ENCODE measurements at places on chromosomes 7 and 10.

DNA sequence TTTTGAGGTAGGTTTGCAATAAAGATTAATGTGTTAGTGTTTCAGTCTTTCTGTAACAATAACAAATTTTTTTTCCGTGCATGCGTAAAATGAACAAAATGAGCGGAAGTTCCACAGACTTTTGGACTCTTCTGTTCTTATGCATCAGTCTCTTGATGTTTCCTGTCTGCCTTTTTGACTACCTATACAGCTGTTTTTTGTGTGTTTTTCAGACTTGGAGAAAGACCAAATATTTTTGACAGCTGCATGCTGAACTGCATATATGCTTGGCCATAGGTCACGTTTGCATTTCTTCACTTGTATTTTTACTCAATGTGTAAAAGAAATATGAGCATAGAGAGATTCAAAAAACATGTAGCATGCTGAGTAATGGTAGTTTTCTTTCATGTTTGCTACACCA lies 119.3 kb downstream of the BBS9 start:
- DNase-seq: no peak

GRCh38 chr7:125256446-125256845 lies 326.8 kb upstream of the POT1 start:
- no peak for DNase-seq

DNA sequence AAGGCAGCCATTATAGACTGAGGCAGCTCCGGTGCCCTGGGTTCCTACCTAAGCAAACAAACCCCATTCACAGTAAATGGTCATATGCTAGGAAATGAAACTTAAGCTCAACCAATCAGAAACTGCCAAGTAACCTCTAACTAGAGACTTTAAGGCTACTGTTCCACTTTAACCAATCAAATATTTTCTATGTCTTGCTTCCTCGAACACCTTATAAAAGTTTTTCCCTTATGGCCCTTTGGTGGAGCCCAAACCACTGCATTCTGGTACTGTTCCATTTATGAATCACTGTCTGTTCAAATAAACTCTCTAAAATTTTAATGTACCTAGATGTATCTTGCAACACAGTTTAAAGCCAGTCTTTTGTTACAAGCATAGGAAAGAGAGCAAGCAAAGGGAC lies 361.1 kb downstream of the HGF start:
- no peak for DNase-seq

DNA sequence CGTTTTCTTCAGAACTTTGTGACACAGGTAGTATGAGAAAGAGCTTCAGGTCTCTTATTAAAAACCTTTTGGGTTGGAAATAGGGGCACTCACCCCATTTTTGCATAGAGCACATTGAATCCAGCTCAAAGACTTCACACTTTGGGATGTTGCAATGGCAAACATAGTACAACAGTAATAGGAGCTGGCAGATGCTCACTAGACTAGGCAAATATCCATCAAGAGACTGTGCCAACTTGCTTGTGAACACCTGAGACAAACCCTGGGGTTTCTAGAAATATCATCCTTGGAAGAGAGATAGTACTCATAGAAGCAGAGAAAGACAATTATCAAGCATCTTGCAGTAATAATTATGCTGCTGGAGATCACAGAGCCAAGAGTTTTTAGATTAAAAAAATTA lies 280.0 kb downstream of the CACNA2D1 start:
- DNase-seq: no peak

- no peak for DNase-seq
These were observed 5.3 kb downstream of the PARD3 start for GRCh38 chr10:34809796-34810195.

DNA sequence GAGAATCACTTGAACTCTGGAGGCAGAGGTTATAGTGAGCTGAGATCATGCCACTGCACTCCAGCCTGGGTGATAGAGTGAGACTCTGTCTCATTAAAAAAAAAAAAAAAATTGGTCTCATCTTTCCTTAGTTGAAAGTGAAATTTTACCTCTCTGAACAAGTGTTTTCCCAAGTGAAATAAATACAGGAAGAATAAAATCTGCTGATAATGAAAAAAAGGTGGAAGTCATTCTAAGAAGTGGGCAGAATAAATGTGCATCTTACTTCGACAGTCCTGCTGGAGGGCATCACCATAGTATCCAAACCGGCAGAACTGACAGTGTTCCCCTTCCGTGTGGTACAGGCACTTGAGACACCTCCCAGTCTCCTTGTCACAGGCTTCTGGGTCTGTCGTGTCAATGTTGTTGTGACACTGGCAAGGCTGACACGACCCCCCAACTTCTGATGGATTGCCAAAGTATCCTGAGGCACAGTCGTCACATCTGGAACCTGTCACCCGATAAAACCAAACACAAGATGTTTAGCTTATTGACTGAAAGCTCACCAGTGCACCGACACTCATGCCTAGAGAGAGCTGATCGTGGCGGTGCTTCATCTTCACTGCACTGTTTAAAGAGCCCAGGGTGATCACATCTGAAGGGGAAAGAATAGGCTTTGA lies 49.6 kb downstream of the LAMB1 start:
- no peak for DNase-seq

Measured in stimulated activated CD4-positive, alpha-beta T cell treated with anti-CD3 and anti-CD28 coated beads, Interleukin-4, amount 100 ng/mL, for 4 hours (primary cell).